ENCODE measurements at places on chromosomes 4 and X.

DNA sequence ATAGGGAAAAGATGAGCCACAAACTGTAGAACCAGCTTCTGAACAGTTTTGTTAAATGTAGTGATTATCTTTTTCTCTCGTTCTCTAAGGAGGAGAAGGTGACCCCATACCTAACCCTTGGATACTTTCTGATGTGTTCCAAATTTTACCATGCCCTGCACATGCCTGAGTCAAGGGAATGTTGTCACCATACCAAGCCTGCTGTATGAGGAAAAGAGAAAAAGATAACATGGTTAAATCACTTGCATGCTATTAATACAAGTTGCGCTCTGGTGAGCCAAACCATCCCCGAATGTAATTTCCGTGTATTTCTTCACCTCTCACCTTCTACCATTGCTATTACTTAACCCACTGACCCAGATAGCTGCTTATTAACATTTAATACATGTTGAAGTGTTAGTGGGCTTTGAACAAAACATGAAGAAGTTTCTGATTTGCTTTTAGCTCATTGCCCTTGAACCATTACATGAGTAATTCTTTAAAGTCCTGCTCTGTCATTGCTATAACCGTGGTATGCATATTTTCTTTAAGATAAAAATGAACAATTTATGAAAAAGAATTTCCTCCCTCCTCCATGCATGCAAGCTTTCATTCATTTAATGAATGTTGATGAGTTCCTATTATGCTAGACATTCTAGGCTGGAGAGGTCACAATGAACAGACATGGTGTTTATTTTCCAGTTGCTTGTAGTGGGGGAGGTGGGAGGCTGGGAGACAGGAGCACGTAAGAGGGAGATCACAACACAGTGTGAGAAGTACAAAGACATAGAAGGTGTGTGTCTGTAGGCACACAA, 13.6 kb upstream of the KIT start:
- DNase-seq: no peak

GRCh38 chrX:23008431-23009099, 8.8 kb downstream of the DDX53 start:
- DNase-seq: no peak

- DNase-seq: no peak
Observed at GRCh38 chr4:92382128-92382527, 78.4 kb downstream of the GRID2 start.

DNA sequence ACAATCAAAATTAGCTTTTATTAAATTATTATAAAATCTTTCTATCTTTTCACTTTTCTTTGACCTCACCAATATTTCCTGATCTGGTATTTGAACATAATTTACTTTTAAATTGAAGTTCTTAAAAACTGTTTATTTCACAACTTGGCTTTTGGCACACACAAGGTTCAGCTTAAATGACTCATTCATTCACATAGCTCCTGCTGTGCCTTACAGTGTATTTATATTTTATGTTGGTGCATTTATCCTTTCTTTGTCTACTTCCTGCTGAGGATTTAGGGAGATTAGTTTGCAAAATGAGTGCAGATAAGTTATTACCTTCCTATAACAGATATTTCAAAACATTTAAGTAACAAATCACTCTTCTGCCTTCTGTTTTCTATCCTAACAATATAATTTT, 430.6 kb downstream of the DTHD1 start:
- no peak for DNase-seq

GRCh38 chr4:174575436-174575835, 53.1 kb upstream of the HPGD start:
- no peak for DNase-seq

DNA sequence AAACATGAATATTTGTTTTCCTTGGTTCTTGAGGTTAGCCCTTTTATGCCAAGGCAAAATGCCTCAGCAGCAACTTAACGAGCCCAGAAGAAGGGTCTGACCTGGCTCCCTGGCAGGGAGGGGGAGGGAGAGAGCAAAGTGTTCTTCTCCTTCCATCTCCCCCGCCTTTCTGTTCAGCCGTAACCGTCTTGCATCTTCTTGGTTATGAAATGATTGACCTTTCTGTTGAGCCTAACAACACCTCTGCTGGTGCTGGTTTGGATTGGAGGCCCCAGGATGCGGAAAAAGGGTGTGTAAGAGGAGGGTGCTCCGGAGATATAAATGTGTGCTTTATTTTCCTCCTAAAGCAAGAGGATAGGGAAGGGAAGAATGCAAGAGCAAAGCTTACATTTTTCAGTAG, 44.7 kb downstream of the PTTG2 start:
- DNase-seq: no peak

- no peak for DNase-seq
Observed at GRCh38 chr4:4865705-4866123, 6.2 kb downstream of the MSX1 start.

DNA sequence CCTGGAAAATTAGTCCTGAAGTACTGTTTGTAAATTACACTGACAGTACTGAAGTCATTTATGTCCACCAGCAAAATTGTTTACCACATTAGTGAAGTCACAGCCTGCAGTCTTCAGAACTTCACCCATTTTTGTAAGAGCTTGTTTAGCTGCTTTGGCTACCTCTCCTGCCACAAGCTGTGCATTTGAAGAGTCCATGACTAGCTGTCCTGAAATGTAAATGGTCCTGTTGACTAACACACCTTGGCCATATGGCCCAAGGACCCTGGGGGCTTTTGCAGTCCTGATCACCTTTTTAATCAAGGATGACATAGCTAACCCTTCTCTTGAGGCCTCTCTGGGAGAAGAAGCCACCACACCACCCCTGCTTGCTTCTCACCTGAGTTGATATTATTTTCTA, 21.4 kb upstream of the ZNF518B start:
- no peak for DNase-seq

- DNase-seq: no peak
Observed at GRCh38 chrX:10654960-10655359, 34.6 kb upstream of the MID1 start.

DNA sequence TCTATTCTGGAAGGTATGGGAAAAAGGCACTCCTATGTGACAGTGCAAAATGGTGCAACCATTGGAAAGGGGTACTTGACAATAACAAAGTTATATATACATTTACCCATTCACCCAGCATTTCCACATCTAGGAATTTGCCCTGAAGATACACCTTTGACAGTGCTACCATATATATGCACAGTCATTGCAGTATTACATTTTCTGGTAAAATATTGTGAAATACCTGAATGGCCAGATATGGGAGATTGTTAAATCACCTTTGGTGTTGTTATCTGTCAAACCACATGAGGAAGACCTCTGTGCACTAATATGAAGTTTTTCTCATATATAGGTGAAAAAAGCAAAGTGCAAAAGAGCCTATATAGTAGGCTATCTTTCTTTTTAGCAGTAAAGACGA, 53.5 kb downstream of the SMAD1 start:
- no peak for DNase-seq

DNA sequence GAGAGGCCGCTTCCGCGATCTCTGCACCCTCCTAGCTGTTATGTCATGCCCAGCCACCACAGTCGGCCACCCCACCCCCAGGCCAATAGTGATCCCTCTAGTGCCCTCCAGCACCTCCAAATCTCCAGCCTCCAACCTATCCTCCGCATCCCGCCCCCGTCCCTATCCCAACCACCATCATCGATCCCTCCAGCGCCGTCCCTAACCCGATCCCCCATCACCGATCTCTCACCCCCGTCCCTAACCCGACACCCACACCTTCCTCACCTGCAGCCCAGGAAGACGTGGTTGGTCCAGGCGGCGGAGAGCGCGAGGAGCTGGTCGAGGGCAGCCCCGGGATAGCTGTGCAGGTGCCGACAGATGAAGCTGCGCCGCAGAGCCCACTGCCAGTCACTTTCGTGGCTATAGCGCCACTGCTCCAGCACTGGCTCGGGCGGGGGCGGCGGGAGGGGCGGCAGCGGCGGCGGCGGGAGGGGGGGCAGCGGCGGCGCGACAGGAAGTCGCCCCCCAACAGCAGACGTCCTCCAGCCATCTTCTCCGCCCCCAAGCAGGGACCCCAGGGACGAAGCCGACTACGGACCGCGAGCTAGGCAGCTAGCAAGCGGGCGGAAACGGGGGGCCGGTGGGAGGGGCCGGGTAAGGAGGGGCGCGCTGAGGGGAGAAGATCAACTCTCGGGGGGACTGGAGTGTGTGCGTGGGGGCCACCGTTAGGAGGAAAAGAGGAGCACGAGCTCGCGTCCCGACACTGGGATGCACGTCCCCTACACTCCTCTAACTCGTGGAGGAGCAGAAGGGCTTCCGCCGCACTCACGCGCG, 552 bp downstream of the NKRF start:
- DNase-seq: peak; percentile 2
